ENCODE measurements at places on chromosomes 16 and 17.

GRCh38 chr16:1013593-1013900, 32.0 kb downstream of the SOX8 start:
- DNase-seq = no peak

GRCh38 chr17:33949100-33949499, 306.0 kb upstream of the CCL2 start:
- DNase-seq = no peak

GRCh38 chr16:583815-584591, 5.9 kb upstream of the RAB40C start:
- DNase-seq = no peak

DNA sequence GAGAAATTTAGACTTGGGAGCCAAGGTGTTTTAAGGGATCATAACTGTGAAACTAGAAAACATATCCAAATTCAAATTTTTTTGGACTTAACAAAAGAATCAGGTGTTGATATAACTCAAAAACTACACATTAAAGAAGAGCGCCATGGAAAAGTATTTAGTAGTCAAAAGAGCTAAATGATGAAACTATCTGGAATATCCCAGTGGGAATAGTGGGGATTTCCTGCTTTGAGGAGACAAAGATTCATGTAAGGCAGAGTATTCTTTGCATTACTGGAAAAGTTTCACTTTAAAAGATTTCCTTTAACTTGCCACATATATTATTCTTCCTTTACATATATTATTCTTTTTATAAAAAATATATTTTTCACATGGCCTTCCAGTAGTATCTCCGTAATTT, 40.3 kb upstream of the VPS4A start:
- no peak for DNase-seq

GRCh38 chr16:11379420-11379819, 34.2 kb downstream of the RMI2 start:
- DNase-seq = no peak

- no peak for DNase-seq
These were observed 2.1 kb upstream of the MFSD6L start for GRCh38 chr17:8801135-8801840.

GRCh38 chr17:29883497-29883896, 46.5 kb downstream of the SSH2 start:
- DNase-seq = no peak

GRCh38 chr16:11890231-11890965, 25.4 kb downstream of the GSPT1 start:
- no peak for DNase-seq

- no peak for DNase-seq
These were observed 622 bp downstream of the CUEDC1 start for GRCh38 chr17:57954397-57955182.

DNA sequence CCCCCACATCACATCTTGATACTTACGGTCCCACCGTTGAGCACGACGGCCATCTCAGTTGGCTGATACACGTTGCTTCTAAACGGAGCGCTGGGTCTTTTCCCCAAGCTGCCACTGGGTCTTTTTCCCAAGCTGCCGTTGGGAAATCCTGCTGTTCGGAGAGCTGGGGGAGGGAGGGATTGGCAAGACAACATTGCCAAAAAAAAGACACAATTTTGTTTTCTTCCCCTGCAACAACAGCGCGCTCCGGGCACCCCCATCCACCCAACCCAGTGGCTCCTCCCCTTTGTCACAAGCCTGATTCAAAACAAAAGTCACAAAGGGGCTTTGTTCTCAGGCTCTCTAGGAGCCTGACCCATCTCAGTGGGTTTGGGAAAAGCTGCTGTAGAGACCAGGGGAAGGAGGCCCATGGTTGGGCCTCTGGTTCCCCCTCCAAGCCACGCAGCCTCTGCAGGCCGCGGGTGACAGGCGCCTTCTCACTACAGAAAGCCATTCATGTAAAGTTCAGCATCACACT, 22.8 kb downstream of the GPRC5B start:
- DNase-seq = no peak

DNA sequence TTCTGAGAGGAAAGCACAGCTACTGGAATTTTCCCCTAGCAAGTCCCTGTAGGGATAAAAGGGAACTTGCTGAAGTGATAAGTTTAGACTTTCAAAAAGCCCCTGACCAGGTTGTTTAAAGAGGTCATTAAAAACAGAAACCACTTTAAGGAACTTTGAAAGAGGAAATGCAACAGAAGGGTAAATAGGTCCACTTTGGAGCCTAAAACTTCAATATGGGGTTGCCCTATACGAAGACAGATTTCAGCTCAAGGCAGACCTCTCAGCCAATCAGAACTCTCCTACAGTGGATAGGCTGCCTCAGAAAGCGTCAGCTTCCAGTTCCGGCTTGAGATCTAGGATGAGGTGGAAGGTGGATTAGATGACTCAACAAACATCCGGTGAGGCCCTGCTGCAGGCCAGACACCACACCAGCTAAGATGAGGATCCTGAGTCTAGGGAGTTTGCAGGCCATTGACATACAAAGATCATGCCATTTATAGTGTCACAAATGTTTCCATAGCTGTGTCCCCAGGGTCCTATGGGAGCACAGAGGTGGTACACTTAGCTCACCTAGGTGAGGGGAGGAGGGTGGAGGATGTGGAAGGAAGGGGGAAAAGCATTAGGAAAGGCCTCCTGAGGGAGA, 7.9 kb upstream of the MFSD6L start:
- DNase-seq = no peak

- no peak for DNase-seq
These were observed 52.7 kb upstream of the ZNF629 start for GRCh38 chr16:30839523-30840227.

- no peak for DNase-seq
These were observed 58.0 kb downstream of the ASIC2 start for GRCh38 chr17:33234930-33235685.

DNA sequence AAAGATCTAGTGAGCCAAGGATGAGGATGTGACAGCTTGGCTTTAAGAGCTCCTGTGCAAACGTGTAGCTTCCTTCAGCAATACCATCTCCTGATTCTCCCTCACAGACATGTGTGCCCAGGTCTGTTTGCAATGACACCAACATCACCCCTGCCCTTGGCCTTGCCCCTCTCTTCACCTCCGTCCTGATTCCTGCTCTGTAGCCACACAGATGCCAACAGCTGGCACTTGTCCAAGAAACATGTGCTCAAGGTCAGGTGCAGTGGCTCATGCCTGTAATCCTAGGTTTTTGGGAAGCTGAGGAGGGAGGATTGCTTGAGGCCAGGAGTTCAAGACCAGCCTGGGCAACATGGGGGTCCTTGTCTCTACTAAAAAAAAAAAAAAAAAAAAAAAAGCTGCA, 103.8 kb upstream of the CRHR1 start:
- DNase-seq = no peak

DNA sequence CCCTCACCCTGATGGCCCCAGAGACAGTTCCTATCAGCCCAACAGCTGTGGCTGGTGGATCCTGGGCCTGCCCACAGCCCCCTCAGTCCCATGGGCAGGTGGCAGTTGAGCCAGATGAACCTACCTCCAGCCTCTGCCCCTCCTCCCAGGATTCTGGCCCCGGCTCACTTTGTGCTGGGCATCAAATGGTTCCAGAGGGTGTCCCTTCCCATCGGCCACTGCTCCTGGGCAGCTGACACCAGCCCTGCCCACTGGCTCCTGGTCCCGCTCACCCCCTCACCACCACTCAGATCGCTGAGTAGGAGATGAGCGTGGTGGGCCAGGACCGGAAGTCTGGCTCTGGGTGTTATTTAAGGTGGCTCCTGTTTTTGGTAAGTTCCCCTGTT, 2.0 kb downstream of the TTYH2 start:
- DNase-seq = no peak

GRCh38 chr16:30758988-30759491, 2.8 kb downstream of the CFAP119 start:
- DNase-seq = no peak

- no peak for DNase-seq
These were observed 14.1 kb downstream of the TP53 start for GRCh38 chr17:7673239-7673638.

DNA sequence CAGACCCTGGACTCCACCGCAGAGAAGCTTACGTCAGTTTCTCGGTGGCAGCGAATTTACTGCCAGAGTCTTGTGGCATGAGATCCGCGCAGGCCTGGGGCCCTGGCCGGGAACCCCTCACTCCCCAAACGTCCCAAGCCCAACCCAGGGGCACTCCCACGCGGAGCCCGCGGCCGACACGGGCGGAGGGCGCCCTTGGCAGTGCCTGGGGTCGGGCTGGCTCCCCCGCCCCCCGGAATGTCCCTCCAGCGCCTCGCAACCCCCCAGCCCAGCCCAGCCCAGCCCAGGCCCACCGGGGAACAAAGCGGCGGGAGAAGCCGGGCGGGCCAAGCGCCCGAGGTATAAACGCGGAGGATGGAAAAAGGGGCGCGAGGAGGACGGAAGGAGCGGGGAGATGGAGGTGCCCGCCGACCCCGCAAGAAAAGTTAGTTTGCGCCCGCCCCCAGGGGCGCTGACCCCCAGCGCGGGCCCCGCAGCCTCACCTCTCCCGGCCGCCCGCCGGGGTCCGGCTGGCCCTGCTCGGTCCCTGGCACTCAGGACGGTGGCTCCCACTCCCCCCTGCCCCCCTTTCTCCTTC, 330 bp downstream of the CASKIN2 start:
- no peak for DNase-seq

GRCh38 chr16:74871608-74872007, 97.0 kb upstream of the FA2H start:
- no peak for DNase-seq

DNA sequence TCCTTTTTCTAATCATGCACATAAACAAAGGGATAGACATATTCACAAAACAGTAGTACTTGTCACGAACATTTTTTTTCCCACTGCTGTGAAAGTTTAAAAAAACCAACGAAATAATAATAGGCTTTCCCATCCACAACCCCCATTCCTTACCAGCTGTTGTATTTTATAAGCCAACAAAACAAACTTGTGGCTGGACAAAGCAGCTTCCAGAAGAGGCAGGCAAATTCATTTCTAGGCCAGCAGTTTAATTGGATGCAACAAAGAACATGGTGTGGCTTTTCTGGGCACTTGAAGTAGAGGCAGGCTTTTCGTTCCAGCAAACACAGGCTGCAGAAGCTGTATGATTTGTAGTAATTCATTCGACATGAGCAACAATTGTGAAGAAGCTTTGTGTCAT, 56.0 kb upstream of the FAM20A start:
- DNase-seq = no peak

DNA sequence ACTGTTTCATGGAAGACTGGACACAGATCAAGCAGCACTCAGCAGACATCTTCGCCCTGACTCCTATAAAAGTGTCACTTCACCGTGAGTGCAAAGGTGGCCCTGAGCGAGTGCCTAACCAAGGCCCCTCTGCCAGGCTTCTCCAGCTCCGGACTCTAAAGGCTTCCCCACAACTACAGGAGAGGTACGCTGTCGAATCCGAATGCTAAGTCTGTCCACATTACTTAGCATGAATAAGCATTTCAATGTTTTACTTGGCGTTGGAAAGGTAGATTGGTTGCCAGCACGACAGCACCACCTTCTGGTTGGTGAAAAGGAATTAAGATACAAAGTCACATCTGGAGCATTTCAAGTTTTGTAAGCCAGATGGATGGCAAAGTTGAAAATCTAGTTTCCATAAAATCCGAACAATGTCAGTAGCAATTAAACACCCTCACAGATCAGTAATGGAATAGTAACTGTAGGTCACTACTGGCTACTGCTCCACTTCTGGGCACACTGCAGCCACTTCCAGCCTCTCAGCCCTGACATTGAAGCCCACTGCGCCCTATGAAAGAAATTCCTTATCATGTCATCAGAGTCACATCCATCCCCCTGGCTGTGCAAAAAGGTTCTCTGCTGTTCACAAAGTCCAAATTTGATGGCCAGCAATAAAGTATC, 100.9 kb downstream of the PARN start:
- DNase-seq = peak; percentile 94

GRCh38 chr17:47713980-47714700, 18.9 kb upstream of the TBX21 start:
- DNase-seq = no peak

DNA sequence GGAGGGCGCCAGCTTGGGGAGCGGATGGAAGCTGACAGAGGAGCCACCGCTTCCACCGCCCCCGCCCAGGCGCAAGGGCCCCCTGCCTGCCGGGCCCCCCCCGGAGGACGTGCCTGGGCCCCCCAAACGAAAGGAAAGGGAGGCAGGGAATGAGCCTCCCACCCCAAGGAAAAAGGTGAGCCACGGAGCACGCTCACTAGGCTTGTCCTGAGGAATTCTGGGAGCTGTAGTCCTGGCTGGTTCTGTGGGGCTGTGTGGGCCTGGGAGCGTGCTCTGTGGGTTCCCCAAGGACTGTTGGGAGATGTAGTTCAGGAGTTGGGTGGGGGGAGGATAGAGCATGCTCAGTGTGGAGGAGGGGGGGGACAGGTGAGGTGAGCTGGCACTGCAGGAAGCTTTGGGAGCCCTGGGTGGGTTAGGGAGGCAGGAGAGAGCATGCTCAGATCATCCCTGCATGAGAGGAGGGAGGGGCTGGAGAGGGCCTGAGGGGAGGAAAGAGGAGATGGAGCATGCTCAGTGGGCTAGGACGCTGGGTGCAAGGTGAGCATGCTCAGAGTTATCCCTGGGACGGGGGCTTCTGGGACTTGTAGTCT, 4.5 kb downstream of the FBXL19 start:
- DNase-seq = no peak

DNA sequence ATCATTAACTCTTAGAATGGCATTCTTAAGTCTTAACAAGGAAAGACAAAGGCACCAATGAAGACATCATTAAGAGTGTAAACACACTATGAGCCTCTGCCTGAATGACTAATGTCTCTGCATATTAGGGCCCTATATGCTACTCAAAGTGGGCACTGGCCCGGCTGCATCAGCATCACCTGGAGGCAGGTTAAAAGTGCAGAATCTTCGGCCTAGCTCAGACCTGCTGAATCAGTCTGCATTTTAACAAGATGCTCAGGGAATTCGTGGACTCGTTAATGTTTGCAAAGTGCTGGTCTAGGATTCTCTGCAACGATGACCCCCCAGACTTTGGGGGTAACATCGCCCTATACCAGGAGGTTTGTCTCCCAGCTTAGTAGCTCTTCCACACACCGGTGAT, 6.7 kb downstream of the MPP3 start:
- DNase-seq = no peak

DNA sequence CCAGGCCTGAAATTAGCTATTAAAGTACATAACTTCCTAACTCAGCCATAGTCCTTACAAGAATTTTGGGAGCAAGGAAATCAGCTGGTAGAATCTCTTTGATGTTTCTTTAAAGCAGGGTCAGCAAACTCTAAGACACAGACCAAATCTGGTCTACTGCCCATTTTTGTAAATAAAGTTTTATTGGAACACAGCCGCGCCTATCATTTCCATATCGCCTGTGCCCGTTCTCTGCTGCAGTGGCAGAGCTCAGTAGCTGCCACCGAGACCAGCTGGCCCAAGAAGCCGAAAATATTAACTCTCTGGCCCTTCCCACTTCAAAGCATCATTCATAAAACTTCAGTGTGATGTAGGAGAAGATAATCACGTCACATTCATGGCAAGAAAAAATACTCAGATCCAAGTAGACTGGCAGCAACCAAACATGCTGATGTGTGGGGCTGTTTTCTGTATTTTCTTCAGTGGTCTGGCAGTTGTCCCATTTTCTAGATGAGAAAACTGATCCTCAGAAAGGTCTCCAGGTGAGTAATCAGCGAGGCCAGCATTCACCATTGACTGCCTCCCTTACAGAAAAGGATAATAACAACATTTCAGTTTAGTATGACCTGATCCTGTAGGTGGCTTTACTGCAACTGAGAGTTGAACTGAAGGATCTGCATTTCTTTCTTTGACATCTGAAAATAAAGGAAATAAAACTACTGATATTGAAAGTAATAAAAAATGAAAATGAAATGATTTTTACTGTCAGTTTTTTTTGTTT, 18.0 kb upstream of the HSBP1 start:
- DNase-seq = no peak

- no peak for DNase-seq
These were observed 1345.8 kb downstream of the CDH11 start for GRCh38 chr16:63776034-63776433.

GRCh38 chr17:31598399-31598782, 206.9 kb downstream of the RAB11FIP4 start:
- no peak for DNase-seq

All from LNCaP clone FGC (cell line).